Adipose tissue (tissue), 3 donors: ENCODE measurements at places on chromosomes 2 and 18. TPM values are rescaled to one million over a fixed set of nuclear protein-coding genes. Genes with fewer than 3 reads are reported as not detected.

SLC5A7 gene
- polyA plus RNA-seq, result 0.11 TPM

GKN1 gene
- polyA plus RNA-seq, result 2,134 TPM

SOWAHC gene
- 5.3 TPM for polyA plus RNA-seq

GALR1 gene
- 0.02 TPM for polyA plus RNA-seq
